ENCODE measurements at places on chromosomes 3 and 15. TPM values are rescaled to one million over a fixed set of nuclear protein-coding genes. Genes with fewer than 3 reads are reported as not detected.

GLDN gene
- total RNA-seq = not detected

CCR5 gene
- total RNA-seq = not detected

GOLGA8N gene
- 1.5 TPM for total RNA-seq

RHO gene
- not detected for total RNA-seq

AADACL2 gene
- total RNA-seq = not detected

TAGLN3 gene
- total RNA-seq = not detected

CD96 gene
- total RNA-seq = not detected

MASP1 gene
- total RNA-seq = not detected

MLH1 gene
- total RNA-seq = 57.4 TPM

JAGN1 gene
- total RNA-seq = 81.7 TPM

IL5RA gene
- total RNA-seq = not detected

ZBBX gene
- not detected for total RNA-seq

GPR87 gene
- 2.0 TPM for total RNA-seq

GOLGA8J gene
- not detected for total RNA-seq

TRAIP gene
- total RNA-seq = 14.9 TPM

ADAMTS9 gene
- 0.78 TPM for total RNA-seq

THPO gene
- not detected for total RNA-seq

UROC1 gene
- not detected for total RNA-seq

SNX22 gene
- 0.90 TPM for total RNA-seq

FAM81A gene
- total RNA-seq = 14.8 TPM

SNTN gene
- total RNA-seq = not detected

FGF12 gene
- 0.40 TPM for total RNA-seq

PLSCR5 gene
- not detected for total RNA-seq

CAPN3 gene
- 0.47 TPM for total RNA-seq

GOLGA8M gene
- not detected for total RNA-seq

PAK6 gene
- total RNA-seq = 0.09 TPM

KPNA4 gene
- total RNA-seq = 31.6 TPM

IL17RD gene
- 1.8 TPM for total RNA-seq

GPR62 gene
- not detected for total RNA-seq

CCDC39 gene
- total RNA-seq = not detected
